Bone marrow (tissue), 2 donors: ENCODE measurements at places on chromosomes 4 and X.

- DNase-seq = no peak
These were observed 181.3 kb upstream of the TEX13D start for GRCh38 chrX:124151195-124151594.

DNA sequence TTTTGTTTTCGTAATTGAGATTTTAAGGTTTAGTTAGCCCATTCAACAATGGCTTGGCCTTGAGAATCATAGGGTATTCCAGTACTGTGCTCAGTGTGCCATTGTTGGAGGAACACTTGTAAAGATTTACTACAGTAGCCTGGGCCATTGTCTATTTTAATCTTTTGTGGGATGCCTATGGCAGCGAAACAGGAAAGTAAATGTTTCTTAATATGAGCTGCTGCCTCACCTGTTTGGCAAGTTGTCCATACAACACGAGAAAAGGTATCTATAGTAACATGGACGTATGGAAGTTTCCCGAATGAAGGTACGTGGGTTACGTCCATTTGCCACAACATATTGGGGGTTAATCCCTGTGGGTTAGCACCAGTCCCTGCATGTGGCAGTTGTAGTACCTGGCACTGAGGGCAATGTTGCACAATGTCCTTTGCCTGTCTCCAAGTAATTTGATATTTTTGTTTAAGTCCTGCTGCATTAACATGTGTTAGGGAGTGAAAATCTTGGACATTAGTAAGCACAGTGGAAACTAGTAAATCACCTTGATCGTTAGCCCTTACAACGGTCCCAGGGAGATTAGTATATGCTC is 38.6 kb upstream of the AADAT start:
- no peak for DNase-seq

- DNase-seq = no peak
These were observed 236.7 kb downstream of the SLC7A11 start for GRCh38 chr4:138005486-138005885.

GRCh38 chr4:173254646-173255045 is 79.5 kb downstream of the HMGB2 start:
- DNase-seq = no peak

DNA sequence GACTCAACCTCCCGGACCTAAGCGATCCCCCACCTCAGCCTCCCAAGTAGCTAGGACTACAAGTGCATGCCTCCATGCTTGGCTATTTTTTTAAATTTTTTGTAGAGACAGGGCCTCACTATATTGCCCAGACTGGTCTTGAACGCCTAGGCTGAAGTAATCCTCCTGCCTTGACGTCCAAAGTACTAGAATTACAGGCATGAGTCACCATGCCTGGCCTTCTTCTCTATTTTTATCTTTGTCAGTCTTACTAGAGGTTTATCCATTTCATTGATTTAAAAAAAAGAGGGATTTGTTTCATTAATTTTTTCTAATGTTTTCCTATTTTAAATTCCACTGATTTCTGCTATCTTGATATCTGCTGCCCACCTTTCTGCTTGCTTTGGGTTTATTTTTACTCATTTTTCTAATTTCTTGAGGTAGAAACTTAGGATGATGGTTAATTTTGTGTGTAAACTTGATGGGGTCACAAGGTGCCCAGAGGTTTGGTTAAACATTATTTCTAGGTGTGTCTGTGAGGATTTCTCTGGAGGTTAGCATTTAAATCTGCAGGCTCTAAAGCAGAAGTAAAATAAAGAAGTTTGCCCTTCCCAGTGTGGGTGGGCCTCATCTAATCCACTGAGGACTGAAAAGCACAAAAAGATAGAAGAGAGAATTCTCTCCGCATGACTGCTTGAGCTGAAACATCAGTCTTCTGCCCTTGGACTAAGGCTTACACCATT is 116.2 kb upstream of the DCLK2 start:
- no peak for DNase-seq

- DNase-seq = no peak
These were observed 189.3 kb upstream of the GPRIN3 start for GRCh38 chr4:89496851-89497250.
